CD14-positive monocyte (primary cell): ENCODE measurements at places on chromosomes 1 and 21.

- DNase-seq, result no peak
Measured at GRCh38 chr1:202197653-202198365, 4.2 kb downstream of the LGR6 start.

DNA sequence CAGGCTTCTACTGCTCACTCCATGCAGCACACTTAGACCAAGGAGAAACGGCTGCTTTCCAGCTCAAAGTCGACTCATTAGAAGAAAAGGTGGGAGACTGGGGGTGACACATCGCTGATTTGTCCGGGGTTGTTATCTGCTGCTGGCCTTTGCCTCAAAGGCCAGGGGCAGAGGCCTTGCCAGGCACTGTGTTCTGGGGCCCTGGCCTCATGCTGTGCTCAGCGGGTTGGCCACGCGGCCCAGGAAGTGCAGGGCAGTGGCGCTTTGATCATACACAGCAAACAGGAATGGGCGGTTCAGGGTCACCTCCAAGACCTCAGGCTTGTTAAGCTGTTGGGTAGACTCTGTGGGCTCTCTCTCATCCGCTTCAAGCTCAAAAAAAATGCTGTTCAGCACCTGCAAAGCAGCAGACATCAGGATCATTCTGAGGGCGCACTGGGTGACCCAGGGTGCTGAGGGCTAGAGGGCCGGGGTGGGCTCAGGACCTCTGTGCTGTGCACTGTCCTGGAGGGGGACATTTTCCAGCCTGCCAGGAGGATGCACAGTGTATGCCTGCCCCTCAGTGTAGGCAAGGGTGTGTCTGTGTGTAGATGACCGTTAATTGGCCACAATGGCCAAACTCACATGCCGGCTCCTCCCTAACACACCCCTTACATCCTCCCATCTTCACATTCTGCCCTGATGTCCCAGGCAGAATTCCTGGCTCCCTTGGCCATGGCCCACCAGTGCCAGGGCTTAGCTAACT is 10.8 kb downstream of the AGT start:
- DNase-seq, result no peak

DNA sequence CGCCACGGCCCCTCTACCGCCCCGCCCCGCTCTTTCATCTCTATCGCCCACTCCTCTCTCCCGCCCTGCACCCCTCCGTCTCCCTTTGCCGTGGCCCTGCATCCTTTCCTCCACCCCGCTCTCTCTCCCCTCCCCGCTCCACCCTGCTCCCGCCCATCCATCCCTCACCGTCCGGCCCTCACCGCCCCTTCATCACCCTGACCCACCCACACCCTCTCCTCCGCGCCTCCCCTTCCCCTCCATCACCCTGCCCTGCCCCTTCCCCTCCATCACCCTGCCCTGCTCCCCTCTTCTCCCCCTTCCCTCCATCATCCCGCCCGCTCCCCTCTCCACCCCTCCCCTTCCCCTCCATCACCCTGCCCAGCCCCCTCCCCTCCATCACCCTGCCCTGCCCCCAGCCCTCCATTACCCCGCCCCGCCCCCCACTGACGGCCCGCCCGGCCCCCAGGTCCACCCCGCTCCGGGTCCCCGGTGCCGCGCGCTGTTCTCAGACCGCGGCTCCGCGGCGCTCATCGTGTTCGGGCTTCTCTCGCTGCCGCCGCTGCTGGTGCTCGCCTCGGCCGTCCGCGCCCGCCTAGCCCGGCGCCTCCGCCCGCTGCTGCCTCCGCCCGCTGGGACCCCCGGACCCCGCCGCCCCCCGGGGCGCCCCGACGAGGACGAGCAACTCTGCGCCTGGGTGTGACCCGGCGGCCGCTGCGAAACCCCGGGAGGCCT is 6.2 kb upstream of the ANKRD65 start:
- no peak for DNase-seq

- DNase-seq, result no peak
Measured at GRCh38 chr21:46216132-46216747, 12.3 kb downstream of the LSS start.

DNA sequence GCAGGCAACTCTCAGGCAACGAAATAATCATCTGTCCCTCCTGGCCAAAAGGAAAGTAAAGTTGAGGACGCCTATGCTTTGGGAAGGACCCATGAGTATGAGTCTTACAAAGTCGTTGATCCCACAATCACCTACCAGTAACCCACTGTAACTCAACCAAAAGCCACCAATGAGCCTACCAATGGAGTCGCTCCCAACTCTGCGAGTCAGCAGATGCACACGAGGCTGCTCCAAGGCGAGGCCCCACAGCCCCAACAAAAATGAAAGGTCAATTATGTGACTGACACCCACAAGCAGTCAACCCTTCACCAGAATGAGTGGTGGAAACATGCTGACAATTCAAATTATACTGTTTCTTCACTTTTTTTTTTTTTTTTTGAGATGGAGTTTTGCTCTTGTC is 12.0 kb downstream of the SETD4 start:
- DNase-seq, result no peak

GRCh38 chr1:236148470-236148845 is 6.1 kb downstream of the GPR137B start:
- no peak for DNase-seq
